ENCODE measurements at places on chromosomes 6 and 20.

GRCh38 chr6:87904011-87904410 is 143.6 kb upstream of the SPACA1 start:
- DNase-seq, result no peak

DNA sequence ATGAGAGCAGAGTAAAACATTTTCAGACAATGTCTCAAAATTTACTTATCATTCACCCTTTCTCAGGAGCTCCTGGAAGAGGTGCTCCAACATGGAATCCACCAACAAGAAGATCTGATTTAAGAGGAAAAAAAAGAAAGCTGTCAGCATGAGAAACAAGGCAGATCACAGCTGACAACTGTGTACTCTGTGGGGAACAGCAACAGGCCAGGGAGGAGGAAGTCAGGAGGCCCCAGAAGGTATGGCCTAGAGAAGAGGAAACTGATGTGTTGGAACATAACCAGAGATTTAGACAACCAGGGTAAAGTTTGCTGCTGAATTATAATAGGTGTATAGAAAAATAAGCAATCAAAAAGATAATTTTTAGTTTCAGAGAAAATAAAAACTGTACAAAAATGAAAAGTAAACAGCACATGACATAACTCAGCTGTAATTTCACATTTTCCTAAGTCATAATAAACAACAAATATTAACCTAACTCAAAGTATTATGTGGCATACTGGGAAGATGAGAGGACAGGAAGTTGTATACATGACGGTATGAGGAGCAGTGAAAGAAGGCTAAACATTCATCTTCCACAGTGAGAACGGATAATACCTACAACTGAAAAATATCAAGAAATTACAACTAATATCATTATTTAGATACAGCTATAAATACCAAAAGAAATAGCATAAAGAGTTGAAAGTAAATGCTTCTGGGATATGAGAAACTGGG is 113.6 kb upstream of the EMILIN3 start:
- DNase-seq, result peak; percentile 21

- peak; percentile 75 for DNase-seq
Observed at GRCh38 chr20:15654208-15654649, 919.0 kb downstream of the KIF16B start.

GRCh38 chr6:154206996-154207395 is 149.6 kb downstream of the IPCEF1 start:
- no peak for DNase-seq

- DNase-seq, result no peak
Observed at GRCh38 chr20:60465439-60465838, 507.2 kb downstream of the CDH26 start.

GRCh38 chr6:10771371-10771894 is 23.8 kb downstream of the TMEM14B start:
- DNase-seq, result no peak

All from EH (cell line).